Iris pigment epithelial cell (primary cell): ENCODE measurements at places on chromosomes 4 and X.

DNA sequence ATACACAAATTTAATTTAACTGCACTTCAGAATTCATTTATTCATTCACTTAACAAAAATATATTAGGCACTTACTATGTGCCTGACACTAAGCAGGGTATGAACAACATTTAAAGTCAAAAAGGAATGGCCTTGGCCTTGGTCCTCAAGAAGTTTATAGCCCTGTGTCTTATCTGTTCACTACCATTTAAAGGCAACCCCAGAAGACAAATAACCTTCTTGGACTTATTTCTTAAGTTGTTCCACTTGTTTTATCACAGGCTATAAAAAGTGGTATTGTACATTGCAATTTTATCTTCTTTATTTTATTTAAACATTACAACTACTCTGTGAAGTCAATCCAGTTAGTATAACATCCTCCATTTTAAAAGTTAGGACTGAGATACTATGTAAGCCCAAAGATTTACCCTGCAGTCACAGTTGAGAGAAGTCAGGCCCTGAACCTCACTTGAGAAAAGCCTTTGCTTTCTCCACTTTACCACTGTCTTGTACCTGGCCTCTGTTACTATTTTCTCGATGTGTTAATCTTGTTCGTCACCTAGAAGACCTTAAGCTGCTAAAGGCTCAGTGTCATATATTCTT is 305.6 kb upstream of the DIPK2B start:
- no peak for DNase-seq

DNA sequence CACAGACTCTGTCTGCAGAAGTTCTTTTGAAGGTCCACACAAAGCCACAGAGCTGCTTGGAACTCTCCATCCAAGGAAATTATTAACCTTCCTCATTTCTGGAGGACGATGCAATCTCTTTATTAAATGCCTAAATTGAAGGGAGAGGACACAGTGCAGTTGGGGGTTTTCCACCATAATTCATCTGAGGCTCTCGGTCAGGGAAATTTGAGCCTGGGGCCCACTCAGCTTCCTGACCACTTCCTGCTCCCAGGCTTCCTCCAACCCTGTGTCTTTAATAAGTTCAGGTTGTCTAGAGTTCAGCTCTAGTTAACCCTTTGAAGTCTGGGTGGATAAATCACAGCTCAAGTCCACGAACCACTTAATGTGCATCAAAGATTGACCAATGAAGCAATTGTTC is 58.5 kb downstream of the PRPS1 start:
- peak; percentile 57 for DNase-seq

DNA sequence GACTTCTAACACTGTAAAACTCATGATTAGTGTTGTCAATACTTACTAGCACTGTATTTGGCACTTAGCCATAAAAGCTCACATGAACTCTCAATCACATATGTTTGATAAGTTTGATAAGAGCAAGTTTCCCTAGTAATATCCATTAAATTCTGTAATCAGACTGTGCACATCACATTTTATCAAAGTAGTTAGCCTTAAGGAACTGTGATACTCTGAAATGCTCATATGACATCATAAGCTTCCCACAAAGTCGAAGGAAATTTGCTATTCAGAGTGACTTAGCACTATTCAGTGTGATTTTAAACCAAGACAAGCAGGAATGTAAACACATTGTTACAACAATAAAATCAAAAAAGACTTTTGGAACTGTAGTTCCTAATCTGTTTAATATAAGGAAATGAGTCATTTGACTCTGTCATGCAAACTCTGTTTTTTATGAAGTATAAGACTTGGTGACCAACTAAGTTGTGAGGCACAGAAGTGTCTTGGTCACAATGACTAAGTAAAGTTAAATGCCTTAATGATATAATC is 6.7 kb downstream of the SLC7A11 start:
- DNase-seq, result peak; percentile 92

GRCh38 chr4:33577791-33578190 is 2666.5 kb downstream of the ARAP2 start:
- no peak for DNase-seq

- no peak for DNase-seq
Measured at GRCh38 chrX:14825851-14826250, 47.0 kb downstream of the FANCB start.
